Stimulated activated CD4-positive, alpha-beta T cell treated with anti-CD3 and anti-CD28 coated beads, TNF-alpha, amount 100 ng/mL, for 1 hour (primary cell): ENCODE measurements at places on chromosomes 2 and 18.

DNA sequence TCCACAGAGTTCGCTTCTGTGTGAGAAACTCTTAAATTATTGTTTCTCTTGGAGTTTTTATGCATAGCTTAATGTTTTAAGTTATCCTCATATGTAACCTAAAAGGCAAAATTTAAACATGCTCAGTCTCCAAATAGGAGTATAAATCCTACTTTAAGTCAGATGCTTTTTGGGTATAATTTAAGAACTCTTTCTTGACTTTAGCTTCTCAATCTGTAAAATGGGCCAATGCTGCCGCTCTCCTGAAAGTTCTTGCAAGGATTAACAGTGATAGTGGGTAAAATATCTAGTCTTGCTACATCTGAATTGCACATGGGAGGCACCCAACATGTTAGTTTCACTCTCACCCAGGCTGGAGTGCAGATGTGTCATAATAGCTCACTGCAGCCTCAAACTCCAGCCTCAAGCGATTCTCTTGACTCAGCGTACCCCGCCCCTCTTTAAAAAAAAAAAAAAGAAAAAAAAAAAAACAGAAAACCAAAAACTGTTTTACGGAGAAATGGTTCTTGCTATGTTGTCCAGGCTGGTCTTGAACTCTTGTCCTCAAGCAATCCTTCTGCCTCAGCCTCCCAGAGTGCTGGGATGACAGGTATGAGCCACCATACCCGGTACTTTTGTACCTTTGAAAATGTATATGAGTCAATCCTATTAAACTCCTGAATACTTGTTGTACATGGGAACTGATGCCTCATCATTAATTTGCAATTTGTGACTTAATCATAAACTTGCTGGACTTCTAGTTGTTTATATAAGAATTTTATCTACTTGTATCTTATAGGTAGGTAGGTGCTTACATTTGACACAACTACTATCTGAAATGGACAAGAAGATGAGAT, 1.8 kb downstream of the FBXO48 start:
- DNase-seq, result no peak

DNA sequence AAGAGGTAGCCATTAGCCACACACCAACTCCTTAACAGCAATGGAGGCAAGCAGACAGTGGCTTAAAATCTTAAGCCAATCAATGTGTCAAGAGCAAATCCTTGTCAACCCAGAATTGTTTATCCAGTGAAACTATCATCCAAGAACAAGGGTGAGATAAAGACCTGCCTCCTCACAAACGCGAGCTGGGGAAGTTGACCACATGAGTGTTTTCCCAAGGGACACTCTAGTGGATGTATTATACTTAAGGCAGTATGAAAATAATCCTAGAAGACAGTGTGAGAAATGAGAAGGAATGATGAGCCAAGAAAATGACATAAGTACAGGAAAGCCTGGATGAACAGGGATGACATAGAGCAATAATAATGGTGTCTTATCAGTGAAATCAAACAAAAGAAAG, 209.6 kb downstream of the TWIST2 start:
- DNase-seq, result no peak

GRCh38 chr2:99779276-99779675, 289.5 kb upstream of the REV1 start:
- DNase-seq, result no peak

GRCh38 chr2:33267756-33268155, 208.7 kb upstream of the RASGRP3 start:
- no peak for DNase-seq

DNA sequence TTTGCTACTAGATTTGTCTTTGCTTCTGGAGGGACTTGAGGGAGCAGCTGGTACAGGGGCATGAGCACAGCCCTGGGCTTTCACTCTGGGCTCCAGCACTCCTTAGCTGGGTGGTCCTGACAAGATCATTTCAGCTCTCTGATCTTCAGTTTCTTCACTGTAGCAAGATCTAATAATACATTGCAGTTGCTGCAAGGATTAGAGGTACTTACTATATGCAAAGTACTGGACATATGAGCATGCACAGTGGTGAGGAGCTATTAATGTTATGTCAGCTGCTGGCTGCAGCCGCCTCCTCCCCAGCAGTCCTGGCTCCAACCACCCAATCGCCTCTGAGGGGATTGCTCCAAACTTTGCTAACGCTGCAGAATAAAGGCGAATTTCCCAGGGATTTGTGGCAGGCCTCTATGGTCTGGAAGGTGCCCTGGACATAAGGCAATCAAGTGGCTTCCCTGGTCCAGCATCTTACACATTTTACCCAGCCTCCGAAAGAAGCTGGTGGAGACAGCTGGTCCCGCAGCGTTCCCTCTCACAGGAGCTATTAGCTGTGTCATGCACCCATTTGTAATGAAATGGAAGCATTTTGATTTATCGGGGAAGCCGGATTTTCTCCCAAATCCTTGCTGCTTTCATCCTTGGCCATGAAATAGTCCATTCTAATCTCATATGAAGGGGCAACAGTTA, 96.7 kb downstream of the RHOB start:
- DNase-seq, result no peak

DNA sequence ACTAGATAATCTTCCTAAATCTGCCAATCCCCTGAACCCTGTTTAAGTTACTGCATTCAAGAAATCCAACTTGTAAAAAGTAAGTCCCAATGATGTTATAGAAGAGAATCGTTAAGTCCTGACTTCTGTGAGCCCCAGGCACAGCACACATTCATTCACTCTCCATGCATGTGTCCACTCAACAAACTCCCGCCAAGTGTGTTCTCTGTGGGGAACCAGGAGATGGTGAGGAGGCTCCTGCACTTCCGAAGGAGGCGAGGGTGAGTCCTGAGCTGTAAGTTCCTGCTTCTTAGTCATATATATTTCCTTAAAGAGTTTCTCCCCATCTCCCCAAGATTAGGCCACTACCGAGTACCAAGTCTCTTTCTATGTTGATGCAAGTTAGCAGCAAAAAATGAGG, 635.0 kb upstream of the ID2 start:
- DNase-seq, result no peak

DNA sequence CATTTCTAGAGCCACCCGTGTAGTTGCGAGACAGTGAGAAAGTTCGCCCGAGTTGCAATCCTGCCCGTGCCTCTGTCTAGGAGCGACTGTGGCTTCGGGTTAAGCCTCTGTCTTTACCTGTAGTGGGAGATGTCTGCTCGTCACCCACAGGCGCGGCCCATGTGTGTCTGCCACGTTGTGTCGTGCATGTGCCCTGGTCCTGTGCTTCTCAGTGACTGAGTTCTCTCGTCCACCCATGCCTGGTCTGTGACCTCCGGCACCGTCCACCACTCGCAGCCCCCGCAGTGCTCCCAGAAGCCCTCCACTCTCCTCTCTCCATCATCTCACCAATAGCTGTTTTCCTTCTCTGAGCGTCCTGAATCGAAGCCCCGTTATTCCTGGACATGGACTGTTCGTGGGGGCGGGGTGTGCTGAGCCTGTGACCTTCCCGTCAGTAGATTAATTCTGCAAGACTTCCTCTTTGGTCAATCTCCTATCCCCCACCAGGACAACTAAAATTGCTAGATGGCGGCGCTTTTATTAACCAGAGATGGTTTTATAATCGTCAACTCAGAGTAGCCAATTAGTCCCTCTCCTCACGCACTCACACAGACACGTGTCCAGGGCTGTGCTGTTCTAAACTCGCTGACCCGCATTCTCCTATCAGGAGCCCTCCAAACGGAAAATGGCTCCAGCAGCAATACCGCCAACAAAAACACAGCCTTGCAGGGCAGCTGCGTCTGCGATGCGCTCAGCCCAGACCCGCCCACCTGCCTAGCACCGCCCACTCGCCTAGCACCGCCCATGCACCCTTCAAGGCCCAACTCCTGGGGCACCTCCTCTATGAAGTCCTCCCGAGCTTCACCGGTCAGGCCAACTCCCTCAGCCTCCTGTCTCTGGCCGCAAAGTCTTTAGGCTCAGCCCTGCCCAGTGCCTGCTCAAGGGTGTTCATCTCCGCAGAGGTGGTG, 119.4 kb downstream of the TWIST2 start:
- DNase-seq, result no peak
